ENCODE measurements at places on chromosomes 11 and 22. TPM values are rescaled to one million over a fixed set of nuclear protein-coding genes. Genes with fewer than 3 reads are reported as not detected.

- peak; percentile 65 for DNase-seq
Observed at GRCh38 chr11:46918083-46918787, at the start of gene LRP4. LRP4 (minus strand) TSS chr11:46918550; CDS start chr11:46918379, 171 bp downstream.

GRCh38 chr11:12402025-12402424 lies 24.7 kb downstream of the PARVA start:
- DNase-seq, result no peak

- DNase-seq, result no peak
Observed at GRCh38 chr11:66418986-66419308, 1.9 kb upstream of the NPAS4 start.

DNA sequence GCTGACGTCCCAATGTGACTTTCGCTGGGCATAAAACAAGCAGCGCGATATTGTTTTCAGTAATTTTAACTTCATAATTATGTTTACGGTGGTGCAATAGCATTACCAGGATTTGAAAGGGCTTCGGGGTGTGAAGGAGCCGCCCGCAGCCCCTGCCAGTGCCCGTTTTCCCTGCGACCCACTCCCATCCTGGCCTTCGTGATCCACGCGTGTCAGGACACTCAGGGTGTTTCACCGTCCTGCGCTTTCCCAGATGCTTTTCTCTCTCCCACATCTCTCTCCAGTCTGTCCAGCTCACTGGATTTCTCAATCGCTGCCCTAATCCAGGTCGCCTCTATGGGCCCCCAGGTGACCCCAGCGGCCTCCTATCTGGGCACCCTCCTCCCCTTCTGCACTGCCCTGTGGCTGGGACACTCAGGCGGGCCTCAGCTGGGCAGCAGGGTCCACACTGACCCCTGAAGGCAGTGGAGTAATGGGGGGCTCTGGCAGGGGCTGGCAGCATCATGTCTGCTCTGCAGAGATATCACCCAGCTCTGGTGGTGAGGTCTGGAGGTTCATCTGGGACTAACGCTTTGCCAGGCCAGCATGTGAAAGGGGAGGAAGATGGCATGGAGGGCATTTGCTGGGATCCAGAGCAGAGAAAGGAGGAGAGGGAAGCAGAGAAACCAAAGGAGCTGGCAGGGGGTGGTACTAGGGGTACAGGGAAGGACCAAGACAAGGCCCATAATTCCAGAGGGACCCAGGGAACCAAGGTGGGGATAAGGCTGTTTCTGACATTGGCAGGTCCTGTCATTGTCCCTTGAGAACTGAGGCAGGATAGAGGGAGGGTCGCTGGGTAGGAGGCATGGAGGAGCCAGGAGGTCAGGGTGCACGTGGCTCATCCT lies 622.8 kb downstream of the BRD1 start:
- peak; percentile 14 for DNase-seq

DNA sequence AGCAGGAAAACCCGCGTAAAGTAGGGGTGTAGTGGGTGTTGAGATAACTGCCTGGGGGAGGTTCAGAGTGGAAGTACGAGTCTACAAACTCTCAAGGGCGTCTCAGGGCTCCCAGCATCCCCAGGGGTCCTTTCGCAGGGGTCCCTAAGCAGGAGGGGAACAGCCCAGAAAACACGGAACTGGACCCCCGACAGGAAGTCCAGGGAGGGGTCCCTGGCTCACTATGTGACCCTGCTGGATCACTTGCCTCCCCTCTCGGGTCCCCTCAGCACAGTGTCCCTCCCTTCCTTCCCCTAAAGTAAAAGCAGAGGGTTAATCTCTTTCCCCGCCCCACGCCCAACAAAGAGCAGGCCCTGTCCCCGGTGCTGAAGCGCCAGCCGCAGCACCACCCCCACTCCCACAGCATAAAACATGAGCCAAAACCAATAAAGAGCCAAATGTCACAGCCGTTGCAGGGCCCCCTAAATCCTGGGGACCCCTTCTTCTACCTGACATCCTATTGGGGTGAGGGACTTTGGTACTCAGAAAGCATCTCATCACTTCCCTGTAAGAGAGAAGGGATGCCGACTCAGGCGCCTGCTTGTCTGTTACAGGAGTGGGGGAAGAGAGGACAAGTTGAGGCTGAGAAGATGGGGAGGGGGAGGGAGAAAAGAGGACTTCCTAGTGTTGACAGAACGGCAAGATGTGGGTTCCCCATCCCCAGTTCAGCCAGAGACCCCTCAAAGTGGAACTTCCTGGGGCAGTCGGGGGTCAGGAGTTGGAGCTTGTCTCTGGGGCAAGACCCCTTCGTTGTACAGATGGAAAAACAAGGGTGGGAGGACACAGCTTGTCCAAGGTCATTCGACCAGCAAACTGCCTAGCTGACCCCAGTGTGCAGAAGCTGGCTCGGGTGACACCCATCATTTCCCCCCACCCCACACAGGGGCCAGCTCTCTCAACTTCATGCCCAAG lies 1.4 kb upstream of the NEFH start:
- DNase-seq, result peak; percentile 55

DNA sequence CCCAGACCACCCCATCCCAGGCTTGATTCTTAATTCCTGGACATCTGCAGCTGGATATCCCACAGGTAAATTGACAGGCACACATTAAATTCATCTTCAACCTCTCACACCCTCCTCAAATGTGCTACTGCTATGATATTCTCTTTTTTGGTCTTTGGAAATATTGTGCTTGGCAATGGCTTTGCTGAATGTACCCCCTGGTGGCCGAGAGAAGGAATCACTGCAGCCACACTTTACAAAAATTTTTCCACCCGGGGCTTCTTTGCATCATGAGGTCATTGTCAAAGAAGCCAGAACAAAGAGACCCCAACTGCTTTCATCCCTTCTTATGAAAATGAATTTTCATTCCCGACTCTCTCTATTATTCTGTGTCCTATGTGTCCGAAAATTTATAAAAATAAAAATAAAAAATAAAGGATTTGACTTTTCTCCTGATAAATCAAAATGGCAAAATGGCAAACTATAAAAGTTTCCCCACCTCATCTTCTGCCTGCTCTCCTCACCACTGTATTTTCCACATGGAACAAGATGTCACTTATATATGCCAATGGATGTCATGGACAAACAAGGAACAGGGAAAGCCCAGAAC lies 15.0 kb upstream of the CYB5R2 start:
- DNase-seq, result no peak

DNA sequence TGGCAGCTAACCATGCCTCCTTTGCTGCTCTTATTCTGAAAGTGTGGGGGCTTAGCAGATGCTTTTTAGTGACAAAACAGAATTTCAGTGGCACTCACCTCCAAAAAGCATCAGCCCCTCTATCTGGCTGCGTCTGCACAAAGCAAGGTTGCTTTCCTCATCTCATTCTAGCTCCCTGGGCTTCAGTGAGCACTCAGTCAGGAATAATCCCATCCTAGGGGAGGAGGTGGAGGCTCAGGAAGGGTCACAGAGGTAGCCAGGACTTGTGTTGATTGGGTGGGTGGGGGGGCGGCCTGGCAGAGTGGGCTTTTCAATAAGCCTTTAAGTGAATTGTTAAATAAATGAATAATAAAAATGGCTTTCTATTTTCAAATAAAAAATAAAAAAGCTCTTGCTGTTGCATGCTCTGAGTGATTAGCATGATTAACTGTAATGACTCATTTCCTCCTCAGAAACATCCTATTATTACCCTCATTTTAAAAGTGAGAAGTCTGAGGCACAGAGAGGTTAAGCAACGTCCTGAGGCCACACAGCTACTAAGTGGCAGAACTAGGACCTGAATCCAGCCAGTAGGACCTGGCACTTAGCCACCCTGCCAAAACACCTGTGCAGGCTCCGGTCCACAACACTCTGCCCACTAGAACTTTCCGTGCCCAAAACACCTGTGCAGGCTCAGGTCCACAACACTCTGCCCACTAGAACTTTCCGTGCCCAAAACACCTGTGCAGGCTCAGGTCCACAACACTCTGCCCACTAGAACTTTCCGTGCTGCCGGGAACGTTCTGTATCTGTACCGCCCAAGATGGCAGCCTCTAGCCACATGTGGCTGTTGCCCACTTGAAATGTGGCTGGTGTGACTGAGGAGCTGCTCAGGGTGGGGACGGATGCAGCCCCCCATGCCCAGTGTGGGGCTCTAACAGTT lies 5.5 kb downstream of the B3GAT1 start:
- no peak for DNase-seq

DNA sequence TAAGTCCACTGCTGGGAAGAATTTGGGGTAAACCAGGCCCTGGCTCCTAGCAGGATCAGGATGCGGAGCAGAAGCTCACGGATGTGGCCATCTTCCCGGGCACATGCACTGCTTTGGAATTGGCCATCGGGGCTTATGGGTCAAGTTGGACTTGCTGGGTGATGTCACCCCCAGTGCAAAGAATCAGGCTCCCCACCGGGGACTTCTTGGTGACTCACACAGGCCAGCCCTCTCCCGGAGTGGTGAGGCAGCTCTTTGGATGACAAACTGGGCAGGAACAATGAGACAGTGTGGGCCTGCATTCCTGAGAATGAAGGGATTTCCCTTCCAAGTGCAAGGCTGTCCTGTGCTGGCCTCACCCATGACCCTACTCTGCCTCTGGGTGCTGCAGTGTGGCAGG lies 128.8 kb upstream of the ANO1 start:
- DNase-seq, result peak; percentile 48

- DNase-seq, result no peak
Observed at GRCh38 chr11:96228910-96229309, 114.1 kb downstream of the MAML2 start.

The OR5W2 gene
- not detected for total RNA-seq

The ANAPC15 gene
- total RNA-seq, result 72.6 TPM

The TEX54 gene
- total RNA-seq, result 1.2 TPM

The NF2 gene
- total RNA-seq, result 50.9 TPM

The DLG2 gene
- 8.2 TPM for total RNA-seq

The CECR2 gene
- 154 TPM for total RNA-seq

Data from H9 (cell line).